ENCODE measurements at places on chromosomes 3 and 15.

GRCh38 chr3:193553586-193553985 lies 1.1 kb downstream of the ATP13A4 start:
- DNase-seq: no peak

DNA sequence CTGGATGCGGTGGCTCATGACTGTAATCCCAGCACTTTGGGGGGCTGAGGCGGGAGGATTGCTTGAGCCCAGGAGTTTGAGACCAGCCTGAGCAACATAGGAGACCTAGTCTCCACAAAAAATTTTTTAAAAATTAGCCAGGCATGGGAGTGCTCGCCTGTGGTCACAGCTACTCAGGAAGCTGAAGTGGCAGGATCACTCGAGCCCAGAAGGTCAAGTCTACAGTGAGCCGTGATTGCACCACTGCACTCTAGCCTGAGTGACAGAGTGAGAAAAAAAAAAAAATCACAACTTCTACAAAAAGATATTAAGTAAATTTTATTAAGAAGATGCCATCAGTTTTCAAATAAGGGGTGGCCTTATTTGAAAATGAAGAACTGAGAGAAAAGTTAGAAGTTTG lies 11.9 kb upstream of the PLA2G4D start:
- no peak for DNase-seq

DNA sequence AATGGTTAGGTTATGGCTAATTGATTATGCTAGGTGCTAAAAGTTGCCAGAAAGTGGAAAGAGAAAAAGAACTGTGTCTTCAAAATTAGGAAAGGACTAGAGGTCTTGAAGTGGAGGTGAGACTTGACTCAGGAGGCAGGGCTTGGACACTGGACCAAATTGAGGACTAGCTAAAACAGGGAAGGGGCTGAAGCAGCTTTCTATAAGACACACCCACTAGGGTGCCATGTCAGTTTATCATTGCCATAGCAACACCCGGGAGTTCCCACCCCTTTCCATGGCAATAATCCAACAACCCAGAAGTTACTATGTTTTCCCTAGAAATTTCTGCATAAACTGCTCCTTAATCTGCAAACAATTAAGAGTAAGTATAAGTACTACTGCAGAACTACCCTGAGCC lies 42.9 kb upstream of the MITF start:
- DNase-seq: no peak

DNA sequence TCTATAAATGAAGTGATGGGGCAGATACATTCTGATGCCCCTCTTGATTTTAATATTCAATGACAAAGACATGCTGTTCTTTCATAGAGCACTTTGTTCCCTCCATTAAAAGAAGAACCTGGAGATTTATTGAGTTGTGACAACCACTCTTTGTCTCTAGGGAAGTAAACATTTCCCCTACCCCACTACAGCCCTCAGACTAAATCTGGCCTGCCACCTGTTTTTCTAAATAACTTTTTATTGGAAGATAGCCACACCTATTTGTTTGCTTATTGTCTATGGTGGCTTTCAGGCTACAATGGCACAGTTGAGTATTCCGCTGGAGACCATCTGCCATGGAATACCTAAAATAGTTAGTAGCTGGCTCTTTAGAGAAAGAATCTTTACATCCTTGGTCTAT lies 41.2 kb upstream of the ZNF385D start:
- no peak for DNase-seq

DNA sequence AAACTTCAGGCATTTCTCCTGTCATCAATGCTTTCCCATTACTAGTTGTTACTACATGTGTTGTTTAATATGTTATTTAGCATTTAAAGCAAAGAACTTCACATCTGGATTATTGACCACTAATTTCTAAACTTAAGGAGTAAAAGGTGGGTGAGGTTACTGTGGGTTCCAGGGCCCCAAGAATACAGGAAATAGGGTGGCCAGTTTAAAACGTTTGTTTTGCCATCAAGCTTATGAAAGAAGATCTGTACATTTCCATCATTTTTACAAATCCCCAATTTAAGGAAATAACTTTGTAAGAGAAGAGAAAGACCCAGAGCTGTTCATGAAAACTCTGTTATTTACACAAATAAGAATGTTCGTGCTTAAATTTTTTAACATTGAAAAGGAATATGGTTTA lies 54.5 kb upstream of the ACKR4 start:
- no peak for DNase-seq

DNA sequence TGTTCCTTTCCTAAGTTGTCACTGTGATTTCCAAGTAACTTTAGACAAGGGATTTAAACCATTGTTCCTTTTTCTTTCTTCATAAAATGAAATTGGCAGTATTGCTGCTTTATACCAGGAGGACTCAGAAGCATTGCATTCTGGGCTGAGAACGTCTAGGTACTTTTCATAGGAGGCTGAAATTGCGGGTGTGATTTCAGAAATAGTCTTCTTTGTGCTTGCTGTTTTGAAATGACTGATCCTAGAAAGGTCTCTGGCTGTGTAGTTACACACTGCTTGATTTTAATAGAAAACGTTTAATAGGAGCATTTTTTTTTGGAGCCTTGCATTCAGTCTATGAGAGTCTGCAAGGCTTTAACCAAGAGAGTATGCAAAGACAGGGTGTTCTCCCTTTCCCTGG lies 56.3 kb downstream of the PPM1L start:
- DNase-seq: no peak

DNA sequence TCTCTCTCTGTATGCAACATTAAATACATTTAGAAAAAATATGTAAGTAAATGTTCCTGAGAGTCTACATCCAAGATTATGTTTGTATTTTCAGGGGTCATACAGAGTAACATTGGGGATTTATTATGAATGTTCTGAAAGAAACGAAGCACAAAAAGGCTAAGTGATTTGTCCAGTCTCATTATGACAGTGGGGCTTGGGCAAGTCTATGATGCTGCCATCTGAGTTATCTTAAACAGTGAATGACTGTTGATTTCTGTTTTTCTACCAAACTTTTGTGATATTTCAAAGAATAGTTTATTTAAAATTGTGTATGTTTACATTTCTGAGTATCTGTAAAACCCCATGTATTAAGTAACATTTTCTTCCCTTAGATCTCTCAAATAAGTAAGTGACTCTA lies 481.2 kb upstream of the ZNF717 start:
- no peak for DNase-seq

Measured in HEK293T (cell line).